ENCODE measurements at places on chromosomes 12 and 14.

DNA sequence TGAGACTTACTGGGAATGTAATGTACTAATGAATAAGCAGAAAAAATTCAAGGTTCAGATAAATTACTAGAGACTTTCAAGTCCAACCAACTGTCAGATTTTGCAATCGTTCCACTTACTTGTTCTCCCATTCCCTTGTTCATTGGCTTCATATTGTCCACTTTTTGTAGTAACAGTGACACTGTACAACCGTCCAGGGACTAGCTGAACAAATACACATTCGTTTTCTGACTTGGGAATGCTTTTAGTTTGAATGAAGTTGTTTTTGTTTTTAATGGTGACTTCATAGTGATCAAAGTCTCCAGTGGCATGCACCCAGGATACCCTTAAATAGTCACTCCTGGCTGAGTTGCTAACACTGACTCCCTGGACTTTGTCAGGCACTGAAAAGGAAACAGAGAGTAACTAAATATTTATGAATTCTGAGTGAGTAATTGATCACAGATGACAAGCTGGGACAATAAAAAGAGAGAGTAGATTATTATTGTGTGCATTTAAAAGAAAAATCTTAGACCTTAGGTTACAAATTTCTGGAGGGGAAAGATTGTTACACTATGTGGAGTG lies 65.4 kb downstream of the PTPRB start:
- no peak for DNase-seq

DNA sequence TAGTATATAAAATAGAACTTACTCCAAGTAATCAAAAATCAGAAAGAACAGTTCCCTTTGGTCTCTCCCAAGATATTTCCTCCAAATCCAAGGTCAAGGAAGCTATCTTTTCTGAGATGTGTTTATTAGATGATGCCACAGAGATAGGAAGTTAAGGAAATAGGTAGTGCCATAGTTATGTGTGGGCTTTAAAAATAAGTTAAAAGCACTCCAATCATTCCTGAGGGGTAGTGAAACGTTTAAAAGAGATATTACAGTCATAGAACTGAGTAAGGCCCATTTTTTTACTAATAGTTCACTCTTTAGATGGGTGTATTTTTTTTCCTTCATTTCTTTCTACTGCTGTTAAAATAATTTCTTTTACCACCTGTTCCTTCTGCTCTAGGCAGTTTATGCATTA lies 1630.9 kb upstream of the SEL1L start:
- no peak for DNase-seq

- no peak for DNase-seq
Observed at GRCh38 chr14:61620130-61620946, 75.0 kb upstream of the HIF1A start.

GRCh38 chr12:48198672-48198971 lies 4.5 kb downstream of the OR10AD1 start:
- DNase-seq: no peak

GRCh38 chr14:81394739-81395138 lies 5.4 kb downstream of the STON2 start:
- DNase-seq: no peak

DNA sequence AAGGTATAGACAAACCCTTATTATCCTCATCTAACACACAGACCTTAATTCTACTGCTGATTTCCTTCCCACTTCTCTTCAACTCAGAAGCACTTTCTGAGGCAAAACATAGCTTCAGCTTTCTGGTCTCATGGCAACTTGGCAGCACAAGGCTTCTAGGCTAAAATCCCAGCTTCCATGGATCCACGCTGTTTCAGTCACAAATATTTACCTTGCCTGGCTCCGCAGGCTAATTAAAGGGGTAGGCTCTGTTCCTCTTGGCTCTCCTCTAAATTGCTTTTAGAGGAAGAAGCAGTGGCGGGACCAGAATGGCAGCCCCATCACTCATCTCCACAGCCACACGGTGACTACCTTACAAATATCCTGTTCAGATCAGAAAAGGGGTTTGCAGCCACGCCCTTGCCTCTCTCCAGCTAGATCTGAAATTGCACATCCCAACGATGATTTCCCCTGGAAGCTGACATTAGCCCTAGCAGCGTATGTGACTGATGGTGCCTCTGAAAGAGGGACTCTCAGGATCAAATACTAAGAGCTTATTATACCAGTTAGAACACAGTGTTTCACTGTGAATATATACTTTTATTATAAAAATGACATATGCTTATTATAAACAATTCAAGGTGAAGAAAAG lies 221.5 kb upstream of the NUDT4 start:
- no peak for DNase-seq

GRCh38 chr12:115209230-115209629 lies 525.3 kb upstream of the TBX3 start:
- no peak for DNase-seq

DNA sequence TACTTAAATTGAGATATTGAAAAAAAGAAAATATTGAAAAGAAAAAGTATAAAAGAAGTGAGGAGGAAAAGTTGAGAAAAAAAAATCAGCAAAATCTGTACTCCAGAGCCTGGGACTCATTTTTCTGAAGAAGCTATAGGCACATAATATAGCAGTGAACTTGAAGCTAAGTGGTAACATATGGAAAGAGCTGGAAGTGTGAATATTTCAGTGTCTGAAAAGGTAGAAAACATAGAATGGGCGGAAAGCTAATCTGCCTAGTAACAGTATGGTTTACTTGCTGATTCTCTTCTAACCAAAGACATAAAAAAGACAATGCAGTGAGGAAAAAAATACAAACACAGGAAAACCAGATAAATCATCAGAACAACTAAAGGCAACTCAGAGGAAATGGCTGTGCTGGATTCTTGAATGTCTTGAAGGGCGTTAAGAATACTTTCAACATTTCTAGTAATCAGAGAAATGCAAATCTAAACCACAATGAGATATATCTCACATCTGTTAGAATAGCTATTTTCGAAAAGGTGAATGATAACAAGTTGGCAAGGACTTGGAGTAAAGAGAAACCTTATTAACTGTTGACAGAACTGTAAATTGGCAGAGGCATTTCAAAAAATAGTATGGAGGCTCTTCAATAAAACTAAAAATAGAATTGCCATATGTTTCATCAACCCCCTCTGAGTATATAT lies 784.6 kb downstream of the LRFN5 start:
- DNase-seq: no peak

DNA sequence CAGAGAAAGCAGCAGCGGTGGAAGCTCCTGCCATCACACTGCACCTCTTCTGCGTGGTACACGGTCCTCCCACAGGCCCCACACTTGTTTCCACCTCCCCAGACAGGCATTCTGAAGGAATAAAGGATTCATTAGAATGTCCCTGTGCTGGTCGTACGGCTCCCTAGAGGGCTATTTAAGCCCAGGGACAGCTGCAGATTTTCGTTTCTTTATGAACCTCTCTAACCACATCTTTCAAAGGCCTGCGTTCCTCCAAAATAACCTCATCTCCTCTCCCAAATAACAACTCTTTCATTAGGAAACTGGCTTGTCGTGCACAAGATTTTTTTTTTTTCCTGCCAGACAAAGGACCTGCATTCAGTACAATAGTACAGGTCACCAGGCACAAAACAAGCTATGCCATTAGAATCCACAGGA lies 12.7 kb downstream of the CSRP2 start:
- DNase-seq: no peak

- DNase-seq: no peak
Observed at GRCh38 chr14:51460011-51460410, 191.7 kb upstream of the FRMD6 start.

DNA sequence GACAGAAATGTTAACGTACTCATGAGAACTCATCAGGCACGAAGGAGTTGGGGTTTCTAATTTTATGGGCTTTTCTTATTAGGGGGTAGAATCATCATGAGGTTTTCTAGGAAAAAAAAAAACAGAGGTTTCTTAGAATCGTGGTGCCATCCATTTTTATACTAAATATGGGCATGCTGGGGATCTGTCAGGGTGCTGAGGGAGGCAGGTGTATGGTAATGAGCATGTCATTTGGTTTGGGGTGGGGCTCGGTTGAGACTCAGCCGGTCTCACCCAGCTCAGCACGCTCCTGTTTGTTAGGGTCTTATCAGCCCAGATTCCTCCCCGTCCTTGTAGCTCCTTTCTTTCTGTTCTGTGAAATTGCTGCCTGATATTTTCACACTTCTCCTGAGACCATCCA lies 98.2 kb downstream of the DICER1 start:
- DNase-seq: no peak

- DNase-seq: no peak
Observed at GRCh38 chr12:69024413-69024812, 91.4 kb upstream of the CPM start.

DNA sequence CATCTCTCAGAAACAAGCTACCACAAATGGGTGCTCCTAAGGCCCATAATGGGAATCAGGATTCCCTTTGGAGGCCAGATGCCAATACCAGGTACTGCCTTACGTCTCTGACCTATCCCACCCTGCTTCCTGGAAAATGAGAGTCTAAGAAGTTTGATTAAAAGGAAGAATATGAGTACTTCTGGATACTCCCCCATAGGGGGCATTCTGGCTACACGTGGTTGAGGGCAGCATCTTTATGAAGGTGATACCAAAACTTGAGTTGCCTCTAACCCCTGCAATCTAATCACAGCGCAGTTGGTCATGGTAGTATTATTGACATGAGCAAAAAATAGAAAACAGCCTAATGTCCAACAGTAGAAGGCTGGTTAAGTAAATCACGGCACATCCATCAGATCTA lies 184.2 kb upstream of the LHX5 start:
- DNase-seq: no peak

DNA sequence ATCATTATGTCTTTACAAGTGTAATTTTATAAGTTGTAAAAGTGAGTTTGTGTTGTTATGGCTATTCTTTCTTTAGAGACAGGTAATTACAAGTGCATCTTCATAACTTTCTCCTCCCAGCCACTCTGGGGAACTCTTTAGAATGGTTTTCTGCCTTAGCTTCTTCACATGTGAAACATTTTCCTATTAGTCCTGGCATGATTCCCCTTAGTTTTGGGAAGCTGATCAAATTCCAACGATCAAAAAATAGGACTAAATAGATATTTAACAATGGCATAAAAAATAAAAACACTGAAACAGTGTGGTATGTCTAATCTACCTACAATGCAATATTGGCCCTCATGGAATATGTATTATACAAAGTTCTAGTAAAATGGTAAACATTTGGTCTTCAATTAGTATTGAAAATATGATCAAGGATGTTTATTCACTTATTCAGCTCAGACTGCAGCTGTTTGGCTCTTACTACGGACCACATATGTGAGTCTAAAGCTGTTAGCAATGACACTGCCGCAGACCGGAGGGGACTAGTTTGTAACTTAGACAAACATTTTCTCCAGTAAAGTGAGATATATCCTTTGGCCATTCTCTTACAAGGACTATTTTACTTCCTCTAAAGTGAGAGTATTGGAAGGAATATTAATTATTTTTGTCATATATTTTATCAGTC lies 890.8 kb upstream of the USP15 start:
- no peak for DNase-seq

DNA sequence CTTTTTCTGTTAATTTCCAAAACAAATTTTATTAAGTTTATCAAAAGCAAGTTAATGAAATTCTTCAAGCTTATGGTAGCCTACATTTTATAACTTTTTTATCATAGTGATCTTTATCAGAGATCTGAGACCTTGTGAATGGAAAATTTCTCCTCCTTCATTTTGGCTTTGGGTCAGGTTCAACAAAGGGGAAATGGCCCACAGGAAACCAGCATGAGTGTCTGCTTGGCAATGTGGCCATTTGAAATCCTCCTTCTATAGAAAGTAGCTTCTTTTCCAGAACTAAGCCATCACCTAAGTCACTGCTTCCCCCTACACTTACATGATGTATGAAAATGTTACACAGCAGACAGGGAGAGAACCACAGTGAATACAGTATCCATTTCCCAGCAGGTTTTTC lies 1.6 kb downstream of the RHOJ start:
- DNase-seq: no peak

DNA sequence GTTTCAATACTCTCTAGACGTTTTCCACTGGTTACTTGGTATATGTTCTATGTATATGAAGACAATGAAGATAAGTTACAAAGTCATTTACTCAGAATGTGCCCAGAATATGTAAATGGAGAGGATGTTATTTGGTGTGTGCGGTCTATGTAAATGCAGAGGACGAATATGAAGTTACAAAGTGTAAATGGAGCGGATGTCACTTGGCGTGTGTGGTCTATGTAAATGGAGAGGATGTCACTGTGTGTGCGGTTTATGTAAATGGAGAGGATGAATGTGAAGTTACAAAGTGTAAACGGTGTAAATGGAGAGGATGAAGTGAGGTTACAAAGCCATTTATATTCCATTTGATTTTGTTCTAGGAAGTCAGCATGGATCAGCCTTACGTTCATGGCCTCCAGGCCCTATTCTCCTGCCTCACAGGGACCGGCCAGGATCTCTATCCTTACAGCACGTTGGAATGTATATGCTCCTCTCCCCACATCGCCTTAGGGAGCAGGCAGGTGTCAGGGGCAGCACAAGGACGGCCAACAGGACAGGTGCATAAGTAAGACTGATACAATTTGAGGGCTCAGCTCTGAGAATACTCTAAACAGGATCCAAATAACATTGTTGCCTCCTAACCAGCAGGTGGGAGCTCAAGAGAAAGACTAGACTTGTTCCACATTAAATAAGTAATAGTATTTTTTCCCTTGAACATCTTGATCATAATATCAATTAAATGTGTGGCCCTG lies 42.4 kb downstream of the GLRX5 start:
- DNase-seq: peak; percentile 76

DNA sequence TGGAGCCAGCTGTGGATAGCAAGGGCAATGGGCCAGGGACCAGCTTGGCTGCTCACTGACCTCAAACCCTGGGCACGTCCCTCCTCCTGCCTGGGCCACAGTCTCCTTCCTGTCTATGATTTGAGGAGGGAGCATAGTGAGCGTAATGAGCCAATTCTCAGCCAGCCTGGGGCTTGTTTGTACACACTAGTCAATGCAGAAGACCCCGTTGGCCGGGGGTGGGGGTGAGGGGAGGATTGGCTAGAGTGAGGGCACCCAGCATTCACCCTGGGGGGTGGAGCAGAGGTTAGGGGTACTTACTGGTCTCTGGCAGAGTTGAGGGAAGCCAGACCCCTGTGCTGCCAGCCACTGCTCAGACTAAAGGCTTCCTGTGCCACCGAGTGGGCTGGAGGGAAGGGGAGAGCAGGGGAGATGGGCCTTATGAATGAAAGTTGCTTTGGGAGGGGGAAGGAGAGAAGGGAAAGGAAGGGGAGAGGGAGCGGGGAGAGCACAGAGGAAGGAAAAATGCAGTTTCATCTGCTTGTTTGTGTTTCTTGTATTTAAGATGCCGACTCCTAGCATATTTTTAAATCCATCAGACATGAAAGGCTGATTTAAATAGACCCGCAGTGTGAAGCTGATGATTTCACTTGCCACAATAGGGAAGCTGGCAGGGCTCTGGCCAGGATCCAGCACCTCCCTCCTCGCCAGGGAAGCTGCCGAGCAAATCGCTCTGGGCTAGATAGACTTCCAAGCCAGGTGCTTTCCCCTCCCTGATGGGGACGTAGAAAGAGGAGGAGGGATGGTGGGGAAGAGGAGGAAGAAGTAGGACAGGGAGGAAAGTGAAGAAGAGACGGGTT lies 114.0 kb downstream of the PRMT8 start:
- no peak for DNase-seq

GRCh38 chr14:70029296-70030132 lies 150.3 kb downstream of the SMOC1 start:
- DNase-seq: no peak

Data from GM13976 (cell line).